ENCODE measurements at places on chromosomes 5 and 9.

DNA sequence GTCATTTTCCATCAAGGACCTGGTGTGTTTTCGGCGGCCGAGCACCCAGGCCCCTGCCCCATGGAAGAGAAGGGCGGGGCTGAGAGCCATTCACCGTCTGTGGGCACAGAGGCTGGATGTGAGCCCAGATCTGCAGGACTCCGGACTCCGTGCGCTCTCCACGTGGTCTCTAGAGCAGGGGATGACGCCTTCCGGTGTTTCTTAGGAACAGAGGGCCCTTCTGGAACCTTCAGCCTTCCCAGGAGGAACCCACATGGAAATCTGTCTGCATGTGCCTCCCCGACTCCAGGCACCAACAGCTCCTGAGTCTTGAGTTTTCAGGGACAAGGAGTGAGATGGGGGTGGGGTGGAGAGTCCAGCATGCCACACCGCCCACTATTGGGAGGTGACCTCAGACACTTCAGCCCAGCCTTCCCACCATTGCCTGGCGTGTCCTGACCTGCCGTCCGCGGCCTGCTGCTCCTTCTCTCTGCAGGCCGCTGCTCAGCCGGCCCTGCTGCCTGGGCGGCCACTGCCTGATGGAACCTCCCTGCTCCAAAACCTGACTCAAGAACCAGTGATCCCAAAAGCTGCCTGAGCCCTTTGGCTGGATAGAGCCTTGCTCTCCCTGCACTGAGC lies 2.4 kb upstream of the RXRA start:
- DNase-seq, result no peak

GRCh38 chr5:150035139-150035895 lies 34.8 kb downstream of the HMGXB3 start:
- no peak for DNase-seq

GRCh38 chr9:95494416-95495371 lies 22.1 kb downstream of the PTCH1 start:
- DNase-seq, result peak; percentile 81

- DNase-seq, result no peak
These were observed 32.9 kb upstream of the STX17 start for GRCh38 chr9:99873531-99873930.

DNA sequence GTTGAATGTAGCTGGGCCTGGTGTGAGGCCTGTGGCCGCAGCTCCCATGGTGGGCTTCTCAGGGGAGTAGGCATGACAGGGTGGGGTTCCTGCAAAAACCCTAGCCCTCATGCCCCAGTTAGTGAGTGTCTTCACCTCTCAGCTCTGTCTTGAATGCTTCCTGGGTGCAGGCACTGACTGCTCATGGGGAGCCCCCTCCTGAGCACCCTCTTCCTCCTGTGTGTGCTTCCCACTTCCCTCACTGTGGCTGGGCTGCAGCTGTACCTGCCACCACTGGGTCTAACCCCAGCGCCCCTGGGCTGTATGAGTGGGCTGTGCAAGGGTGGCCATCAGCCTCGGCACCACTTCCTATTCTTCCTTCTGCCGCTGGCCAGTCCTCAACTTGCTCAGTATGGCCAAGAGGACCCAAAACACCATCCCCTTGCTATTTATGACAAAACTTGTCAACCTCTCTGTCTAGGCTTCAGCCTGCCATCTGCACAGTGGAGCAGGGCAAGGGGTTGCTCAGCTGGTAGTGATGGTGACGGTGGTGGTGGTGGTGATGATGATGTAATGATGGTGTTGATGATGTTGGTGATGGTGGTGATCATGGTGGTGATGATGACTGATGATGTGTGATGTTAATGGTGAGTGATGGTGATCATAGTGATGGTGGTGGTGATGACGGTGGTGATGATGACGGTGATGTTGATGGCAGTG lies 67.5 kb downstream of the RXRA start:
- no peak for DNase-seq

DNA sequence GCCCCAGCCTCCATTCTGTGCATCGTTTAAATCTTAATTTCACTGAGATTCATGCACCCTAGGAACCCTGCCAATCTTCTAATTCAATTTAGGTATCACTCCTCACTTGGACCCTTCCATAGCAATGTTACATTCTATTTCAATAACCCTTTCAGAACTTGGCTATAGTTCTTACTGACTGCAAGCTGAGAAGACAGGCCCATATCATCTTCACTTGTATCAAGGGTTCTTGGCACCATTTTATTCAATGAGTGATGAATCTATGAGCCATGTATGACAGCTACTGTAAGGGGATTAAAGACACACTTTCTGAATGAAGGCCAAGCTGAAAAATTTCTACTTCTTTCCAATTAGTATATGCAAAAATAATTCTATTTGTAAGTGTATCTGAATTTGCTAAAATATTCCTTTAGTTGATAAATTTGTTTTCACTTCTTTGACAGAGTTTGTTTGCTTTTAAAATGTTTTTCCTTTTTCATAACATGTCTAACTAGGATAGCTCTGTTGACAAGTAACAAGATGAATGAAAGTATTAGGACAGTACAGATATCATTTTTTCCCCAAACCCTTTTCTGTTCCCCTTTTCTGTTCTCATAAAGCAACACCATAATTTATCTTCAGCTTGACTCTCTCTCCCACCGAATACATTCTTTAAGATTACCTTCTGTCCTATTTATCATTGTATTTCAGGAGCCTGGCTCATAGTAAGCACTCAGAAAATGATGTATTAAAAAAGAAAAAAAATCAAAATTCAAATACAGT lies 9.6 kb downstream of the ITGA2 start:
- no peak for DNase-seq

DNA sequence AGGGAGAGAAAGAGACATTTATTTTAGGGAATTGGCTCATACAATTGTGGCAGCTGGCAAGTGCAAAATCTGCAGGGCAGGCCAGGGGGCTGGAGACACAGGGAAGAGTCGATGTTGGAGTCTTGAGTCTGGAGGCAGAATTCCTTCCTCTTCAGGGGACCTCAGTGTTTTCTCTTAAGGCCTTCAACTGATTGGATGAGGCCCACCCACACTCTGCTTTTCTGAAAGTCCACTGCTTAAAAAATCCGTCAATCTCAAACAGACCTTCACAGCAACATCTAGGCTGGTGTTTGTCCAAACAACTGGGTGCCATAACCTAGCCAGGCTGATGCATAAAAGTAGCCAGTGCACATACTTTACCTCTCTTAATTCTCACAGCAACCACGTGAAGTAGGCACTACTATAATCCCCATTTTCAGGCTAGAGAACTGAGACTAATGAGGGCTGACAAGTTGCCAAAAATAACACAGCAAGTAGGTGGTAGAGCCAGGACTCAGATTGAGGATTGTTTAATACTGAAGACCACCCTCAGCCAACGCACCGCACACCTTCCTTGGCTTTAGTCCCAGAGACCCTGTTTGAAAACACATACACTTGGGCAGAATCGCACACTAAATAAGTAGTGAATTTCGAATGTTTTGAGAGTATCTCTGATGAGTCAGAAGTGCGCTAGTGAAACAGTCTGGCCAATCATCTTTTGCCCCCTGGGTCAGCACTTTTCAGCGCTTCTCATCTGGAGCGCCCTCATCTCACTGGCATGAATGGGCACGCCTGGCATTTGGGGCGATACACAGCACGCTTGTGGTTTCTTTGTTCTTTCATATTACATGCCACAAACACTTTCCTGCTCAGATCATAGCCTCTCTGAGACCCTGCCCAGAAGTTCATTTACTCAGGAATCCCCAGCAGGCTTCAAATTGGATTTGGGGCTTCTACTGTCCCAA lies 591.4 kb downstream of the CCDC171 start:
- no peak for DNase-seq

Measured in GM10248 (cell line).